ENCODE measurements at places on chromosomes 2 and 18.

GRCh38 chr18:14941792-14942191, 193.8 kb downstream of the ANKRD30B start:
- no peak for DNase-seq

GRCh38 chr2:10495988-10496313, 47.8 kb upstream of the ODC1 start:
- DNase-seq: no peak

DNA sequence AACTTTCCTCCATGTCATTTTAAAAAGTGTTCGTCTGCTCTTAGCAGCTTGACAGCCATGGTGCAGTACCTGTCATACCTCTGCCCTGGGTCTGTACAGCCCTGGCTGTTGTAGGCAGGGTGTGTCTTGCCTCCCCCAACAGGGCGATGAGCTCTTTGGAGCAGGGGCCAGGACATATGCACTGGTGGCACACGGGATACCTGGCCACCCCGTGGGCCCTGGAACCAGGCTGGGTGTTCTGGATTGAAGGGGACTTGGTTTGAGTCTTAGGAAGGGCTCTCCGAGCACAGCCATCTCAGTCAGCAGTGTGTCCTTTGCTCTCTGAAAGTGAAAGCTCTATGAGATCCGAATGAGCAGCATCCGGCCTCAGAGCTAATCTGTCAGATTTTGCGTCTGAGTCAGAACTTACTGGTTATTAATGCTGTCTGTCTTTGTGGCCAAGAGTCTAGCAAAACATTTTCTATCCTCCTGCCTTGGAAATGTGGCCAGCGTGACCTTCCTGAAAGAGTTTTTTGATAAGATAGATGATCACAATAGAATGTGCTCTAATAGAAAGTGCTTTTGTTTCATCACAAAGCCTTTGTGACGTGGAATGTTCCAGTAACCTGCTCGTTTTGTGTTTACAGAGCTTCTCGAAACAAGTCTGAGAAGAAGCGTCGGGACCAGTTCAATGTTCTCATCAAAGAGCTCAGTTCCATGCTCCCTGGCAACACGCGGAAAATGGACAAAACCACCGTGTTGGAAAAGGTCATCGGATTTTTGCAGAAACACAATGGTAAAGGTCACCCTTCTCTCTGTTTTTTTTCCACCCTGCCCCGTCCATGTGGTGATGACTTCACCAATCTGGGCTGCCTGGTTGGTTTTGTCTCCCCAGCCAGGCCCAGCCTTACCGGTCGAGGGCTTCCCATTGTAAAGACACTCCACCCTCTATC, 77.3 kb upstream of the RPL31 start:
- no peak for DNase-seq

GRCh38 chr18:61308004-61308403, 25.2 kb upstream of the CDH20 start:
- DNase-seq: no peak

- no peak for DNase-seq
Measured at GRCh38 chr18:13501891-13502290, 224.5 kb downstream of the FAM210A start.

- DNase-seq: no peak
Measured at GRCh38 chr2:192669505-192670091, 474.9 kb upstream of the TMEFF2 start.

- no peak for DNase-seq
Measured at GRCh38 chr18:55500316-55501086, 87.5 kb downstream of the TCF4 start.

GRCh38 chr2:135851858-135852257, 14.9 kb upstream of the LCT start:
- no peak for DNase-seq

GRCh38 chr2:201258666-201259615, 1.4 kb upstream of the CASP8 start:
- DNase-seq: no peak

DNA sequence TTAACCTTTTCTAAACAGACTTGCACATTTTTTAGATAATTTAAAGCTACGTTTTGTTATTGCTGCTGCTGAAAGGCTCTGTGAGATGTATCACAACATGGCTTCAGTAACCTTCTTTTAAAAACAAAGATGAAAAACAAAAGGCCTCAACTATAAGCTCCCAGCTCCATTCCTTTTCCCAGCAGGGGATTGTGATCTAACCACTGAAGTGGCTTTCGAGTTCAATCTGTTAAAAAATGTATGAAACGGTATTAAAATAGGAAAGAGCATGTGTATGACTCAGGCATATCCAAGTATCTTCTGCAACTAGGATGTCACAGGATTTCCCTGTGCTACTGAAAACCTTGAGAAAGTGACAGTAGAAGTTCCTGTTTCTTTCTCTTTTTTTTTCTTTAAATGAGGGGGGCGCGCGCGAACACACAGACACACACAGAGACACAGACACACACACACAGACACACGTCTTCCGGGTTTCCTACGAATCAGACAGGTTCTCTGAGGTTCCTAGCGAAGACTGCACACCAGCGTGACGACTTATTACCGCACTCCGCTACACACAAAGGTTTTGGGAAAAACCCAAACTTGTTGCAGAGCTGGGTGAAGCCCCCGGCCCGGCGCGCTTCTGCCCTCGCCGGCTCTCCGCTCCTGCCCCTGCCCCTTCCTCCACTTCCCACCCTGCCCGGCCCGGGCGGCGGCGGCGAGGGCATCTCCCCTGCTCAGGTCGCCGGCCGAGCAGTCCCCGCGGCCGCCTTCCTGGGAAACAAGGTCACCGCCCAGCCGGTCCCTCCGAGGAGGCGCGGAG, 86.8 kb downstream of the RBMS1 start:
- DNase-seq: peak; percentile 96

DNA sequence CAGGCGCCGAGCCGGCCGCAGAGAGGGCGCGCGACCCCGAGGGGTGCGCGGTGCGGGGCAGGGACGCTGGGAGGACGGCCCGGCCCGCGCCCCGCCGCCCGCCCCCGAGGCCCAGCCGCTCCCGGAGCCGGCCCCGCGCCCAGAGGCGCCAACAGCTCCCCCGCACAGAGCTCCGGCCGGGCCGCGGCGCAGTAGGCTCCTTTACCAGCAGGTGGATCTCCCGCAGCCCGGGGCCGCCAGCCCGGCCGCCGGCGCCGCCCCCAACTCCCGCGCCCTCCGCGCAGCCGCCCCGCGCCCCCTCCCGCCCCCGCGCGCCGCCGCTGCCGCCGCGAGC, 258 bp downstream of the MGAT4A start:
- DNase-seq: peak; percentile 68

DNA sequence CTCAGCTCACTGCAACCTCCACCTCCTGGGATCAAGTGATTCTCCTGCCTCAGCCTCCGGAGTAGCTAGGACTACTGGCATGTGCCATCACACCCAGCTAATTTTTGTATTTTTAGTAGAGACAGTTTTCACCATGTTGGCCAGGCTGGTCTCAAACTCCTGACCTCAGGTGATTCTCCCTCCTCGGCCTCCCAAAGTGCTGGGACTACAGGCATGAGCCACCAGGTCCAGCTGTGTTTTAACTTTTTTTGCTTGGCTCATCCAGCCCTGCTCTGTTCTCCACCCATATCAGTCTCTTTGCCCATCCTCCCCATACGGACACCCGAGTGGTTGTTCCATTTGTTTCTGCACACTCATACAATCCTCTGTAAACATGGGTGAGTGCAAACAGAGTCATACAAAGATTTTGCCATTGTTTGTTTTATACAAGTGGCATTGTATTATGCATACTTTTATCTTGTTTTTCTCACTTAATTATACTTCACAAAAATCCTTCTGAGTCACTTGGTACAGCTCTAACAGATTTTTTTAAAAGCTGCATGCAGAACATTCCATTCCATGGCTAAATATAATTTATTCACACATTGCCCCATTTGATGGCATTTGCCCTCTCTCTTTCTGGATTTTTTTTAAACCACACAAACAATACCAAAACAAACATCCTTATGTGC, 5.3 kb downstream of the APOB start:
- no peak for DNase-seq

GRCh38 chr2:230234122-230234722, 8.7 kb downstream of the SP140 start:
- no peak for DNase-seq

GRCh38 chr2:1543776-1544477, 130.7 kb downstream of the TPO start:
- DNase-seq: no peak

DNA sequence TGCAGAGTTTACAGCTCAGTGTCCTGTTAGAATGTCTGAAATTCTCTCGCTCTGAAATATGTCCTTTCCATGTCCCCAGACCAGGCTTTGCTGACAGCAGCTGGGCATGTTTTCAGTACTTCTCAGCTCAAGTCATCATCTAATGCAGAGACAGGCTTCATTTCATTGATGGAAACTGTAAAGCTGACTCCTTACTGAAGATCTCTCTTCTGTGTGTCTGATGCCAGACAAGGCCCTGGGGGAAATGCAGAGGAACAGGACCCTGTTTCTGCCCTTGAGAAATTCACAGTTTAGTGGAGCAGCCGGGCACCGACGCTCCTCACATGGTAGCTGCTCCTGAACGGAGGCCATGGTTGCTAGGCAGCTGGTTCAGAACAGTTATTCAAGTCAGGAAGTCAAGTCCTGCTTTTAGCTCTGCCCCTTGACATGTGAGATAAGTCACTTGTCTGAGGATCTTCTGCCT, 24.6 kb upstream of the FZD7 start:
- DNase-seq: no peak

DNA sequence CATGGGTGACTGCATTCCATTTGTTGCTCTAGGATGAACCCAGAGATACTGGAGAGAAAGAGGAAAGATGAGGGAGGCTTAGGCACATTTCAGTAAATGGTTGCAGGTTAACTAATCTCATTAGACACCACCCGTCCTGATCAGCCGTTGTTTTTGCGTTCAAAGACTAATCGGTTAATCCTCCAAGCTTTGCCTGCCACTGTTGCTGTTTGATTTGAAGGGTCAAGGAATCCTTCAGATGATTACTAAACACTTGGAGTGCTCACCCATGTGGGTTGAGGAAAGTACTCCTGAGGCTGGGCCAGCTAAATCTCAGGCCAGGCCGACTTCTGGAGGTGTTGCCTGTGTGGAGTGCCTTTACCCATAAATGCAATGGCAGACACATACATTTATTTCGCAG, 8.6 kb downstream of the SH3RF3 start:
- no peak for DNase-seq

- peak; percentile 21 for DNase-seq
Measured at GRCh38 chr2:233384811-233385488, 30.7 kb downstream of the DGKD start.

- peak; percentile 85 for DNase-seq
Measured at GRCh38 chr2:237128026-237128703, 42.5 kb downstream of the COPS8 start.

- DNase-seq: peak; percentile 13
Measured at GRCh38 chr2:202165945-202166344, 72.5 kb downstream of the SUMO1 start.

GRCh38 chr2:197309691-197310231, 819 bp downstream of the ANKRD44 start:
- peak; percentile 51 for DNase-seq

GRCh38 chr2:7131261-7131660, 214.0 kb downstream of the RNF144A start:
- no peak for DNase-seq

DNA sequence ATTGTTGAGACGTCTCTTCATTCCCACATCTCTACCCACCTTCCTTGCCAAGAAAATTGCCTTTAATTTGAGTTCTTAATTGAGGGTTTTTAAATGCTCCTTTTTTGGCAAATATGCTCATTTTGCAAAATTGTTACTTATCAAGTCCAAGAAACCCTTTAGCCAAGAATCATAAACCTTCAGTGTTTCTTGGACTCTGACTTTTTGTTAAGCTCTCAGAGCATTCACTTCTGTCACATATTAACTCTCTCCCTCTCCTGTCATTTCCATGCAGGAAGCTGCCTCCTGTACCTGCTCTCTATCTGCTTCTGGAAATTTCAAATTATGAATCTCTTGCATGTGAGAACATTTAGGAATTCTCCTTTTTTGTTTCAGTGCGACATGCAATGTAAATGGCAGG, 100.0 kb upstream of the PIEZO2 start:
- DNase-seq: no peak

DNA sequence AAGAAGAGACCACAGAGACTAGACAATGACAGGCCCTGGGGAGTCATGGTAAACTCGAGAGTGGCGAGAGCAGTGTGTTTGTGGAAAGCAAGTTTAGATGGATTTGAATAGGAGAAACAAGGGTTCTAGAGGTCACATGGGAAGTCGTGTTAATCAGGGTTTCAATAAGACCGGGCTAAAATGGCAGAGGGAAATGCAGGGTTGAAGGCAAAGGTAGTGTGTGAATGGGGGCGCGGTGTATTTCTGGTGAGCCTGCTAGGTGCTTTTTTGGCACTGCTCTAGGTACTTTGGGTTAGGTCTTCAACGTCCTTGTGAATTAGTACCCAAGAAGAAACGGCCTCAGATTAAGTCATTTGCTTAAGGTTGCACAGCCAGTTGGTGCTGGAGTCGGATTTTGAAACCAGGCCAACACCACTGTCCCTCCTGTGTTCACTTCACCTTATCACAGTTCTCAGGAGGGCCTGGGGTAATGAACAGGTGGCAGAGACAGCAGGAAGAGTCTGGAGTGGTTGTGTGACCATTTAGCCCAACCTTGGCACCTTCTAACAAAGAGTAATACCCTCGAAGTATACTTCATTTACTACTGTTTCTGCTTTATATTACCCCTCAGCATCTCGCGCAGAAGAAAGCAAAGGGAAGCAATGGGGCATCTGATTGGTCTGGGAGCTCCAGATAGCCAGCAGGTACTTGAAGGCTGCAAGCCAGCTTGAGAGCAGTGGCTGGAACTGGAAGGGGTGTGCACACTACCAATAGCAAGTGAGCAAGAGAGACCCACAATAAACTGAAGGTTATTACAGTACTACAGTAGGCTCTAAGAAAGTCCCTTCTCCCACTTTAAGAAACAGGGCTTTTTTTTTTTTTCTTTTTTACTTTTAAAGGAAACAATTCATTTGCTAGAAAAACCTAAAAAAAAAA, 33.4 kb upstream of the GAREM2 start:
- DNase-seq: no peak

DNA sequence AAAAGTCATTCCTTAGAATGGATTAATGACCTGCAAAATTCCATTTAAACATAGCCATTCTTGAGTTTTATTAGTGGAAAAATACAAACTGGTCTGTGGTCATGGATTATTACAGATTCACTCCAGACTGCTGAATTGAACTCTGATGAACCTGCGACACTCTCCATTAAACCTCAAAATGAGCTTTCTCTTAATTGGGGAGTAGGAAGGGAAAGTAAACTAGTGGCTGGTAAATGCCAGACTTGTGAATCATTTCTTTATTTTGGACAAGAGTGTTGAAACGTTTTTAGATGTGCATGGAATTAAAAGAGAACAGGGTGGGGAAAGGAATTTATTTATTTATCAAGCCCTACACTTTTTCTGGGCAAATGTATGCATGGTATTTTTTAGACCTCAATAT, 321.2 kb upstream of the FANCL start:
- no peak for DNase-seq

GRCh38 chr2:132824716-132825115, 154.7 kb upstream of the LYPD1 start:
- DNase-seq: peak; percentile 34
